Stimulated activated CD8-positive, alpha-beta memory T cell treated with anti-CD3 and anti-CD28 coated beads, Interleukin-7, amount 100 ng/mL, for 4 hours (primary cell): ENCODE measurements at places on chromosomes 5 and 9.

DNA sequence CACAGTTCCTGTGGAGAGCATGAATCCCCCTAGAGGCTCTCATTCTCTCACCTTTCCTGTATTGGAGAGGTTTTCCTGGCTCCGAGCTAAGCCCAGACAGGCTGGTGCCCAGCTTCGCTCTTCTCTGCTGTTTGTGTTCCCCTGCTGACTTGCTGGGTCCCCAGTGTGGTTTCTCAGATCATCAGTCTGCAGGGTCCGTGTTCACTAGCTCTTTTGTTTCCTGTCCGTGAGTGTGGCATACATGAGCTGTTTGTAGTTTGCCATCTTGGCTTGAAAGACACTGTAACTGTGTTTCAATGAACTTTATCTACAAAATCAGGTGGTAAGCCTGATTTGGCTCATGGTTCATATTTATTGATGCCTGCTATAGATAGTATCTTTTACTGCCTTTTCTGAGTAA, 23.8 kb downstream of the LOX start:
- no peak for DNase-seq

DNA sequence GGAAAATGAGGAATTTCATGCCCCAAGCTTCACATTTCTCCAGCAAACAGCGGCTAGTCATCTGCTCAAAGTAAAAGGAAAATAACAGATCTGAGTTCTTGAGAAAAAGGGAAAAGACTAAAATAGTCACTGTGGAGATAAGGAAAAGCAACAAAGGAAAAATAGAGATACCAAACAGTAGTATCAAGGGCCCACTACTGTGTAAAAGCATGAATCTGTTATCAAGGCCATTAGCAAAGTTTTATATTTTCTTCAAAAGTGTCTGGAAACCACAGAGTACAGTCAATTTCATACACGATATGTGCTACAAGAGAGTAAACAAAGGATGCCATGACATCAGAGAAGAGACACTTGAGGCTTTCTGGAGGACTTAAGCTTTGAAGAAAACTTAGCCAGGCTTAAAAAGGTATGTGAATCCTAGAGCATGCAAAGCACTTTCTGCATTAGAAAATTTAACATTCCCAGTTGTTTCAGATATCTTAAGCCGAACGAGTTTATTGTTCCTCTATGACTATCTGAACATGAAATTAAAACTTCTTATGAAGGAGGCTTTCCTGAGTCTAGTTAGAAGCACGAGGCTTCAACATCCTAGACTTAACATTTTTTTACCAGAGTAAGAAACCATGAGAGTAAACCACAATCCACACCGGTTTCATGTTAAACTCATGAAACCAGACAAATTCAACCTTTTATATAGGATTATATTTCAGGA, 1.2 kb downstream of the TTC33 start:
- DNase-seq: no peak

DNA sequence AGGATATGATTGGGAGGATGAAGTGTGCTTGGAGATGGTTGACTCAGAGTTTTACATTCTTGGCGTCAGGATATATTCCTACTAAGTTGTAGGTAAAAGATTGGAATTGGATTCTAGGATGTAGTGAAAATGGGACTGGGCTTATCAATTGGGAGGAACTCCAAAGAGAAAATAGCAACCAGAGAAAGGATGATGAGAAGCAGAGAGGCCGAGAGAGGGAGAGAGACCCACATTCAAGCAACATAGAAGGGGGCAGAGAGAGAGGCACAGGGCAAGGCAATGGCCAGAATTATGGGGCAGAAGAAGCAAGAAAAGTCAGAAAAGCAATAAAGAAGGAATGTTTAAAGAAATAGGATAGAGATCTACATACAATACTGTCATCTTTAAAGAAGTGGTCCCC, 217.9 kb upstream of the ACTBL2 start:
- no peak for DNase-seq

GRCh38 chr5:168273056-168273980, 18.1 kb upstream of the WWC1 start:
- DNase-seq: no peak

DNA sequence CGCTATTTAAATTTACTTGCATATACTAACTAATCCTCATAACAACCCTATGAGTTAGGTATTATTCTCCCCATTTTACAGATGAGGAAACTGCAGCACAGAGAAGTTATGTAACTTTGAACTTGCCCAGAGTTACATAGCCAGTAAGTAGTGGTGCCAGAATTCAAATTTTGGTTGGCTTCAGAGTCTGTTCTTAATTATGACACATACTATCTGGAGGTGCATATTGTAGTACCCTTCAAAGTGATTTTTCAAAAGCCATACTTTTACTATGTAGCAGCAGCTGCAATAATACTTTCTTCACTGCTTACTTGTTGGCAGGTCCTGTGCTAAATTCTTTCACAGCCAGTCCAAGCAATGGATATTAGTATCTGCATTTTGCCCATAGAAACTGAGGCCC, 16.4 kb downstream of the MAN2A1 start:
- no peak for DNase-seq

- no peak for DNase-seq
These were observed 36.0 kb downstream of the RCL1 start for GRCh38 chr9:4828761-4829160.

- DNase-seq: no peak
These were observed 155.9 kb downstream of the FAM174A start for GRCh38 chr5:100691085-100691484.

- no peak for DNase-seq
These were observed 90.6 kb downstream of the PHF2 start for GRCh38 chr9:93667006-93667405.

GRCh38 chr5:57586649-57587048, 104.0 kb upstream of the ACTBL2 start:
- no peak for DNase-seq

- no peak for DNase-seq
These were observed 69.3 kb downstream of the MACIR start for GRCh38 chr5:103327893-103328292.

DNA sequence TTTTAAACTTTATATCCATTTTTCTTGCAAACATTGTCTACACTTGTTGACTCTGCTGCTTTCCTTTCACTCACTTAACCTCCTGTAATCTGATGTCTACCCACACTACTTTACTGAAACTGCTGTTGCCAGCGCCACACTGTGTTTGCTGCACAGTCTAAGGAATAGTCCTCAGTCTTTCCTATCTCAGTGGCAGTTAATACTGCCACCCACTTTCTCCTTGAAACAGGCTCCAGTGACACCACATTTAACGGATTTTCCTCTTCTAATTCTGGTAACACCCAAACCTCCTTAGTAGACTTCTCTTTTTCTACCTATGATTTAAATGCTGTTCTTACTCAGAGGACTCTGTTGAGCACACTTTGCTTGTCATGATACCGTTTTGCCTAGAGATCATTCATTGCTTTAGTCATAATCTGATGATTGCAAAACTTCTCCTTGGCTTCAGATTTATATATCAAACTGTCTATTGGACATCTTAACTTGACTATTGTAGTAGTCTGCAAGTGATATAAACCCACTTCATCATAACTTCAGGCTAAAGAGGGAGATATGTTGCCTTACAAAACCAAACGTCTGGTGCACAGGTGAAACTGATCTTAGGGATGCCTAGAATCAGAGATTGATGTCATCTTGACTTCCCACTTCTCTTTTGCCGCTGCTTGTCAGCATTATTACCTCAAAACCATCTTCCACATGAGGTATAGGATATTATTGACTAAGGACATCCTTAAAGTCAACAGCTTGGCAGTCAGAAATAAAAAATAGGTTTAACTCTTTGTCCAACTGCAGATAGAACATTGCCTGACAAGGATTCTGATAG, 94.1 kb downstream of the CDC42SE2 start:
- DNase-seq: no peak

DNA sequence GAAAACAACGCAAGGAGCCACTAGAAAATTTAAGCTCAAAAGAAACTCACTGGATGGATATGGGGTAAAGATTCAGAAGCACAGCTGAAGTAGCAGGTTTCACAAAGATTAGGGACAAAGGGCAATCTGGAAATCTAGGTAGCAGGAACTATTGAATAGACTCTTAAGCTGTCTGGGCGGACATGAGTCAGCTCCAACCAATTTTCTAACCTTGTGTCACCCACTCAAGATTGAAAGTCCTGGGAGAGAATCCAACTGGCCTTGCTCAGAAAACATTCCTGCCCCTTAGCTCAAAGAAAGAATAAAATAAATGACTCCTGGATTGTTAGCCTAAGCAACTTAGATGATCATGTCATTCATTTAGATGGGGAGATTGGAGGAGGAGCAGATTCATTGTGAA, 69.2 kb downstream of the STK32A start:
- no peak for DNase-seq

DNA sequence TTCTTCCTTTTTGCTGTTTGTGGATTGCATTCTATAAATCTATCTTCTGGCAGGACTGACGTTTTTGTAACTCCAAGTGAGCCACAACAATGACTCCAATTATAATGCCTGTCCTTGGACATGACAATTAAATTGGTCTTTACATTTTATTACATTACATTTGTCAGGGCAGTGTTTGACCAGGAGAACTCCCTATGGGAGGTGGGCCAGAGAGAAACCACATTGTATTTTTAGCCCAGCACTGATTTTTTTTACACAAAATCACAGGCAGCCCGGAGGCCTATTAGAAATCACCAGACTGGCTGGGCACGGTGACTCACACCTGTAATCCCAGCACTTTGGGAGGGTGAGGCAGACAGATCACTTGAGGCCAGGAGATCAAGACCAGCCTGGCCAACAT, 99.1 kb upstream of the SMC5 start:
- no peak for DNase-seq

DNA sequence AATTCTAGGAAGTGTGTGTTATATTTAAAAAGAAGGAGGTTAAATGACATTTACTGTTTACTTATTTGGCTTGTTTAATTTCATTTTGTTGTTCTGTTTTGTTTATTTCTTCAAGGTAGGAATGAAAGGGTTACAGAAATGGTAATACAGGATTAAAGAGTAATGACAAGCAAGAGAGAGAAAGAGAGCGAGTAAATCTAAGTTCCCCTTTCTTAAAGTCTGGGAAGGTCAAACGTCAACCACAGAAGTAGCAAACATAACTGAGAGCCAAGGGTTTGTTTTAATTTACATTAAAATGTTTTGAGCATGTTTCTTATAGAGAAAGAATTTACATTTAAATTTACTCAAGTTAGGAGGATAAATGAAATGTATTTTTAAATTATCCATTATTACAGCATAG, 18.7 kb downstream of the HCN1 start:
- DNase-seq: no peak

DNA sequence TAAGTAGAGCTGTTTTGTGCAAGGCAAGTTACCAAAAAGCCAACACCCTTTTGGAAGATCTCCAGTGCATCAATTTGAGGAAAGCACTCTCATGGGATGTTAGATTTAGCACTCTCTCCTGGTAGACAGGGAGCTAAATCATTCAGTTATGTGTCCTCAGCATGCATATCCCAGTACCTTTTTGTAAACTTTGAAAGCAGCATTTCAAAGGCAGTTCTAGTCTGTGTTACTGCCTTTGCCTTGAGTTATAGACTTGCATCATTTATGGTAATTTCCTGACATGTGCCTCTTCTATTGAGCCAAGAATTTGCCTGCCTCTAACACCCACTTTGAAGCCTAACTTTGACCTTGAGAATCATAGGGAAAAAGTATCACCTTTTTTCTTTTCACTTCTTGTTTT, 120.6 kb downstream of the KIF4B start:
- DNase-seq: no peak

- DNase-seq: no peak
These were observed 7.6 kb upstream of the CXXC5 start for GRCh38 chr5:139640421-139641115.

DNA sequence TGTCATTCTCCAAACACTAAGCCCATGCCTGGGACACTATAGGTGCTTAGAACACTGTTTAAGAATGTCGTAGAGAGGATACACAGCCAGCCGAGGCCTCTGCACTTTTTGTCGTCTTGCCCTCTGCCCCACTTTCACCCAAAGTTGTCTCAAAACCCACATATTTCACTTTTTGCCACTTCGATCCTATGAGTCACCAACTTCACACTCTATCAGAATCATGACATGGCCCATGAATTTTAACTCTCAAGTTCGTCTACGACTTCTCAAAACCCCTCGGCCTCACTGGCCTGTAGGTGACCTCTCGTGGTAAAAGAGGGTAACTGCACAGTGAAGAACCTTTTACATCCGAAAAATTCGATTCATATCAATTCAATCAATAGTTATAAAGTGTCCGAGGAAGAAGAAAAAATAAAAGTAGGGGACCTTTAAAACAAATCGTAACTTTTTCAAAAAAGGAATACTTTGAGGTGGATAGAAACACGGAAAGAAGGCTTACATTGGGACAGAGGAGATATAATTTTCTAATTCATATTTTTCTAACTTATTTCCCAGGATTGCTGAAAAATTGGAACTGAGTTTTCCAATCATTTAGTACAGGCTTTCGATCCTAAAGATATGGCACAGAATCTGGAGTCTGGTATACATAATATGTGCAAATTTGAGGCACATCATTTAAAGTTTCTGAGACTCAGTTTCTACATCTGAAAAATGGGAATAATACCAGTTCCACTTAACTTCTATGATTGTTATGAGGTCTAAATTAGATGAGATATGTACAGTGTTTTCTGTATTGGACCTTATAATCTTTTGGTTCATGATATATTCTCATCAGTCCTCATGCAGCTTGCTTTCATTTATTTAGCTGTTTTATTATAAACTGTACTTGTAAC, 122.6 kb downstream of the APBA1 start:
- DNase-seq: no peak

DNA sequence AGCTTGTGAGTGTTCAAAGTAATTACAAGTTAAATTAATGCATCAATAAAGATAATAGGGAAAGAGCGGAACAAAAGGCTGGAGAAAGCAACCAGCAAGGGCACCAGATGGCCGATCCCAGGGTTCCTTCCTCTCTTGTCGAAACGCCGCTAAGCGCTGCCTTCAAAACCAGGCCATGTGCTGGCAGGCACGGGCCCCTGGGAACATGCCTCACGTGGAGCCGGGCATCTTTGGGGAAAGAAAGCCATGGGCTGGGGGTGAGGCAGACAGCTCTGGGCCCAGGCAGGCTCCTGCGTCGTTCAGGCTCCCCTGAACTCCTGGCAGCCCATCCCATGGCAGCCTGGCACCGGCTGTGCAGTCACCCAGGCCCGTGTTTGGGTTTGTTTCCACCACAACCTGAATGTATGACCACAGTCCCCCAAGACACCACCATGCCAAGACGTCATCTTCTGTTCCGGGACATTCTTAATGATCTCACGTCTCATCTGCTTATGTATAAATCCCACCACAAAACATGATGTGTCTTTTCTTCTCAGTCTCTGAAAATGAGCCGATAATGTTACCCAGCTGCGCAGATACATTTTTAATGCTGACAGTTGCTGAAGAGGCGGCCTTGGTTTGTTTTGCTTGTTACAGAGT, 110.4 kb upstream of the SARDH start:
- DNase-seq: no peak

GRCh38 chr9:4982721-4983482, 2.2 kb upstream of the JAK2 start:
- DNase-seq: no peak
